ENCODE measurements at places on chromosomes 1 and 21.

DNA sequence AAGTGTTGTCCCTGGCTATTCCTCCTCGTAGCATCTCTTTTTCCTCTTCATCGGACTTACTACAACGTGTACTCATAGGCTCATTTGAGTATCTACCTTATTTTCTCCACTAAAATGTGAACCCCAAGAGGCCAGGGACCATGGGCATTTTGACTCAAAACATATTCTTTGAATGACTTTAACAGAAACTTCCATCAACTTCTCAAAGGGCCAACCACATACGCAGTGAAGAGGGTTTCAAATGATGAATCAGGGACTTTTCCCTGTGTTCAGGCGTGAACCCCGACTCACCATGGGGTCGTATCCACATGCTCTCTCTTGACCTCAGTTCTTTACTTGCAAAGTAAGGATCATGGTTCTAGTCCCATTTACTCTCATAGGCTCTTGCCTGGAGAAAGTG, 20.2 kb upstream of the GPR137B start:
- DNase-seq: no peak

- no peak for DNase-seq
These were observed 112.9 kb downstream of the APP start for GRCh38 chr21:26057477-26058170.

GRCh38 chr1:227635596-227635995, 72.2 kb downstream of the ZNF678 start:
- no peak for DNase-seq

GRCh38 chr1:172154551-172154950, 265.9 kb upstream of the C1orf105 start:
- no peak for DNase-seq

DNA sequence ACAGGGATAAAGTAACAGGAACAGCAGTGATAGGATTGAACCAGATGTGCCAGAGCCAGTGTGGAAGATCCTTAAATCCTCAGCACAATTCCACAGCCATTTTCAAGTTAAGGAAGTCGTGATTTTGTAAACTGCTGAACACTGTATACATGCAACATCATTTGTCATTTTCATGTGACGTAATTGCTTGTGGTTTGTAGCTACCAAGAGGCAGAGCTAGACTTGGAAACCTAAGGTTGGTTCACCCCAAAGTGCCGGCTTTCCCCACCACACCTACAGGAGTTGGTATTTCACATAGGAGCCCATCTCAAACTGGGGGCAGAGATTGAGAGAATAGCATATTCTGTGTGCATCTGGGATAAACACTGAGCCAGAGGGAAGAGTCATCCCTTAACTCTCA, 113.9 kb downstream of the CAPN8 start:
- DNase-seq: no peak

- no peak for DNase-seq
These were observed 12.2 kb upstream of the ACTRT2 start for GRCh38 chr1:3009021-3009420.

DNA sequence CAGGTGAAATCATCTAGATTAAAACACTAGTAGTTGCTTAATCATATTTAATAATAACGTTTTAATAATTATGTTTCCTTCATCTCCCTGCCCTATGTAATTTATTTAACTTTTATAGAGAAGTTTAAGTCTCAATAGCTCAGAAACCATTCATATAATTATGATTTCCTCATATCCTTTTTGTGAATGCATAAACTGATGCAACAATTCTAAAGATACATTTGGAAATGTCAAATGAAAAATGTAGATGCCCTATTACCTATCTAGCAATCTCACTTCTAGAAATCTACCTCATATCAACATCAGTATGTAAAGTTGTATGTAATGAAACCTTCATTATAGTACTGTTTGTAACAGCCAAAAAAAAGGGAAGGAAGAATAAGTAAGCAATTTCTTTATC, 10.5 kb downstream of the DRAM2 start:
- DNase-seq: no peak

GRCh38 chr21:29486306-29486807, 187.6 kb downstream of the BACH1 start:
- DNase-seq: no peak

GRCh38 chr1:115833856-115834255, 7.1 kb downstream of the NHLH2 start:
- no peak for DNase-seq

GRCh38 chr1:105793536-105794146, 1262.8 kb upstream of the PRMT6 start:
- peak; percentile 12 for DNase-seq

Measured in NCI-H2171 (cell line).